NCI-H1417 (cell line): ENCODE measurements at places on chromosomes 7 and 10.

- no peak for DNase-seq
These were observed 279.9 kb downstream of the NEBL start for GRCh38 chr10:20616918-20617810.

DNA sequence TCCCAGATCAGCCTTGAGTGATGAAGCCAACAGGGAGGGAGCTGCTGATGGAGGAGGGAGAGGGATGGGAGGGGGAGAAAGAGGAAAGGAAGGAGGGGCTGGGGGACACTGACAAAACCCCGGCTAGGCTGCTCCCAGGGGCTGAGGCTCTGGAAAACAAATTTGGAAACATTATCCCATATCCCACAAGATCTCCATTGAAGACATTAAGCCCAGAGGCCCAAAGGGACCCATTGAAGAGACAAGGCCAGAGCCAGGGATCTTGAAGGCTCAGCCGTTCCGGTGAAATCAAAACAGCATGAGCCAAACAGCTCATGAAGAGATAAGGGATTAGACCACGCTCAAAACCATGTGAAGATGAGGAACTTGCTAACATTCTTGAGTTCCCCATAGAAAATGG is 184.3 kb upstream of the ITGB1 start:
- no peak for DNase-seq

DNA sequence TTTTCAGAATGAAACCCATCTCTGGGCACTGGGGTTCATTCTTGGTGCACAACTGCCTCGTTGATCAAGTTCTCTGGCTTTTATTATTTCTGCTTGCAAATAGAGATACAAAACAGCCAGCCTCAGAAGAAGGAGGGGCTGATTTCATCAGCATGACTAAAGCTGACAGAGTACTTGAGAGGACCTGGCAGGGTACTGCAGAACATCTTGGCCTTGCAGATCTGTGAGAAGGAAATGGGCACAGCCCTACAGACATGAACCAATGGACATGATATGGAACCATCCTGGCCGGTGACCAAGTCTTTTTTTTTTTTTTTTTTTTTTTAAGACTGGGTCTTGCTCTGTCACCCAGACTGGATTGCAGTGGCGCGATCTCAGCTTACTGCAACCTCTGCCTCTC is 240.6 kb downstream of the VTI1A start:
- DNase-seq = no peak

- no peak for DNase-seq
These were observed 477 bp upstream of the FBXW4 start for GRCh38 chr10:101695404-101695890.

DNA sequence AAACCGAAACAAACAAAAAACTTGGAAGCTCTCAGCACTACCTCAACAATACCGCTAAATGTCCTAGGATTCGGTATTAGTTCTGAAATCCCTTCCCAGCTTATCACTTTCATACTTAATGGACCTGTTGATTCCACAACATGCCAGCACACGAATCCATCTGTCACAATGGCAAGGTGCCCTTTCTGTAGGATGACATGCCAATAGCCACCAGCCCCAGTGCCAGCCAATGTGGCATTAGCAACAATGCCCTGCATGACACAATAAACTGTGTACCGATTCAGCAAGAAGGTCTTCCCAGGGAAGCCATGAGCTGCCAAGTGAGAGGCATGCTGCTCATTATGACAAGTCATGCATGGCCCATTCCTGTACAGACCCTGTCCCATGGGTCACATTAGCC is 35.6 kb upstream of the CHCHD3 start:
- DNase-seq = no peak

DNA sequence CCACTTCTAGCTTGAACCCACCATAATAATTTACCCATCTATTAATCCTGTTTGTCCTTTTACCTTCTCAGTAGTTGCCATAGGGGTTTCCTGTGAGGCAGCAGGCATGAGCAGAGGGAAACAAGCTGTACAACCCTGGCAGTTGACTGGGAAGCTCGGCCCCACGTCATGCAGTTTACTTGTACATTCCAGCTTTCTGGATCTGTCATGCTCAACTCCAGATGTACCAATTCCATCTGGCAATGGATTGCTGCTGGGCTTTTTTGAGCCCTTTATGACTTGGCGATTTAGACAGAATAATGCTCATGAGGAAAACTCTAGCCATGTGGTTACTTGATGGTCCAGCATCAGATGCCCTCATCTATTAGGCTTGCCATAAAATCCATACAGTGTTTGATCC is 112.5 kb downstream of the GNAI1 start:
- DNase-seq = no peak

GRCh38 chr7:70797109-70797514 is 334.8 kb upstream of the GALNT17 start:
- no peak for DNase-seq

- no peak for DNase-seq
These were observed 38.8 kb downstream of the TMEM270 start for GRCh38 chr7:73899731-73900142.

- DNase-seq = no peak
These were observed 59.7 kb downstream of the IGF2BP3 start for GRCh38 chr7:23410446-23411183.

- DNase-seq = peak; percentile 57
These were observed 27.6 kb downstream of the UNCX start for GRCh38 chr7:1260244-1260635.

GRCh38 chr7:44072364-44073231 is 7.2 kb upstream of the PGAM2 start:
- peak; percentile 74 for DNase-seq

DNA sequence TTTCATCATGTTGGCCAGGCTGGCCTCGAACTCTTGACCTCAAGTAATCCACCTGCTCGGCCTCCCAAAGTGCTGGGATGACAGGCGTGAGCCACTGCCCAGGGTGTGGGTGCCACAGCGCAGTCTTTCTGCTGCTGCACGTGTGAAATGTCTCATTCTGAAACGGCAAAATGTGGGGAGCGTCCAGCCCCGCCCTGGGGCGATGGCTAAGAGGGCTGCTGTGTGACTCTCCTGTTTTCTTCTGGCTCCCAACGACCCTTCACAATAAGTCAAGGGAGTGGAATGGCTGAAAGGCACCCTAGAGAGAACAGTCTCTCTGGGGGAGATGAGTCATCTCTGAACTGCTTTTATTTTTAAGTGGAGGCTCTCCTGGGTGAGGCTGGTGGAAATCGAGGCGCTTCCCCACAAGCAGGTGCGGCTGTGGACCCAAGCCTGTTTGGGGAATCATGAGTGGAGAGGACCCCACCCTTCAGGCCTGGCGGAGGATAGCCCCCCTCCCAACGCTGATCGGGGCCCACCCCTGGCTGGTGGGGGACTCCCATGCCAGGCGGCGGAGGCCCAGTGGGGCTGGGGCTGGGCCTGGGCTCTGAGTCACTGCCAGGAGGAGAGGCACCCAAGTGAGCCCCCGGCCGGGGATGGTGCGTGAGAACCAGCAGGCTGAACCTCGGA is 18.0 kb downstream of the ADAP1 start:
- DNase-seq = no peak

DNA sequence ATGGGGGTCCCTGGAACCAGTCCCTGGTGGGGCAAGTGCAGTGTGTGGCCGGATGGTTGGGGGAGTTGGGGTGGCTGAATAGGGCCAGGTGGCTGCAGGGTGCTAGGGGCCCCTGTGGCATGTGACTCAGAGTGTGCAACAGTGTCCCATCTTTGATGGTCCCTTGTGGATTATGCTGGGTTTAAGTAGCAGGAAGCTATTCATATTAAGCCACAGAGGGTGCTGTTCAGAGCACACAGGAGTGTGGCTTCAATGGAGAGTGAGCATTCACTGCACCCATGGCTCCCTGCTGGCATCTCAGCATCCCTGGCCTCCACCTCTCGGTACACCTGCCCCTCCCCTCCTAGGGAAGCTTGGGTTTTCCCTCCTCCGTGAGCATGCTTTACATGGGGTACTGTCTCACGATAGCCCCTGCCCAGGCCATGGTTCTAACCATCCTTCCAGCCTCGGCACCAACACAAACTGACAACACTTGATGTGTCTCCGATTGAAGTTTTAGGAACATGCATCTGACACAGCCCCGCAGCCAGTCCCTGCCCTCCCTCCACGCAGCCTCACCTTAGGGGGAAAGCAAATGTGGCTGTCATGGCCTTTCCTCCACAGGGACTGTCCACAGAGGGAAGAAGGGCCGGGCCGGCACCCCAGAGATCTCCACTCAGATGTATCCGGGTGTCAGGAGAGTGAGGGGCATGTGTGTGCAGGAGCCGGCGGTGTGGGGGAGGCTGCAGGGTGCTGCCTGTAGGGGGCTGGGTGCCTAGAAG is 30.4 kb upstream of the PPIF start:
- DNase-seq = no peak

DNA sequence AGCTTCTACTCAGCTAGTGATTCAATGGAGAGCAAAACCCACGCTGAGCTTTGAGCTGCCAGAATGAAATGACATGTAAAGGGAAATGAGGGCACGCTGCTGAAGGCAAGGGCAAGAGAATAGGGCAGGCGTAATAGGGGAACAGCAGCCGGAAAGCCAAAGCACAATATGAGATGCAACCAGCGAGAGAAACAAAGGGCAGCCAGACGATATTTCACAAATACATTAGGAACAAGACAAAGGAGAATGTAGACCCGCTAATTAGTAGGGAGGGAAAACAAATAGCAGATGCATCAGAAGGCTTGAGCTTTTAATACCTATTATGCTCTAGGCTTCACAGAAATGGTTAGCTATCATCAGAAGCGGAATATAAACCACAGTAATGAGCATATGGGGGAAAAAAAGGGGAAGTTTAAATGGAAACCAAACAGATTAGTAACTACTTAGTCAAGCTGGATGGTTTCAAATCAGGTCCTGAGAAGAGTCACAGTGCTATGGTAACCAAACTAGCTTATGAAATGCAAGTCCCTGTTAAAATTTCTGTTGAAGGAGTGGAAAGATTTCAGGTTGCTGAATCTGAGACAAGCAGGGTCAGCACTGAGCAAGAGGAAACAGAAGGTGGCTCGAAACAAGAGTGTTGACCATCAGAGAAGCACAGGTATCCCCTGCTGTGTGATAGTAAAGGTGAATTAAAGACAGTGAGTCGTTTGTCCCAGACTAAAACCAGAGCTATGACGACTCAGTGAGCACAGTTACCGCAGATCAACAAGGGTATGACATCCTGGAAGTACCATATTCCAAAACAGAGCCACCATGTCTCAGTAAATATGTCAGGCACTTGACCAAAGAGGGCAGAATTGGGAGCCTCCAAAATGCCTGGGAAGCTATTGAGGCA is 496.9 kb upstream of the CELF2 start:
- no peak for DNase-seq

GRCh38 chr7:40300146-40300670 is 165.4 kb downstream of the SUGCT start:
- no peak for DNase-seq

DNA sequence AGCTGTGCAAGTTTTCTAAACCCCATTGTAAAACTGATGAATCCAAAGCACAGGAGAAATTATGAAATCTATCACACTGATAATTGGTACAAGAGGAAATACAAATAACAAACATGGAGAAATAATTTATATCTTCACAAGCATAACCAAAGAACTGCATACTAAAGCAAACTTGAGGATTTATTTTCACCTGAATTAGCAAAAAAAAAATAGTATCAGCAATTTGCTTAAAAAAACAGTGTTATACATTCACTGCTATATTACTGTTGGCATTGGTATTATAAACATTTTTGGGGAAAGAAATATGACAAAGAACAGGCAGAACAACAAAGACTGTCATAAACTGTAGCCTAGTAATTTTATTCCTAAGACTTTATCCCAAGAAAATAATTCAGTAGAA is 230.8 kb upstream of the NRP1 start:
- DNase-seq = no peak

DNA sequence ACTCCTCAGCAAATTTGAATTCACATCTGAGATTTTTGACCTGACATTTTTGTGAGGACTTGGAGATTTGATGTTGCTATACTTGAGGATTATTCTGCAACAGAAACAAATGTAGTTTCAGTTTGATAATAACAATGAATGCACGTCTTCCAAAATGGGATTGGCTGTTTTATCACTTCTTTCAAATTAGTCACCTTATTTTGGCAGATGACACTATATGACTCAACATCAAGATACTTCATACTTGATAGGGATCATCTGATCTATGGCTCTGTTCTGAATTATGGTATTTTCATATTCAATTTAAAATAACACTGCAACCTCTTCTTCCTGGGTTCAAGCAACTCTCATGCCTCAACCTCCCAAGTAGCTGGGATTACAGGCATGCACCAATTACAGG is 24.2 kb downstream of the ARL5B start:
- DNase-seq = no peak

- DNase-seq = no peak
These were observed 68.0 kb upstream of the ZNF438 start for GRCh38 chr10:31099664-31100063.
